ENCODE measurements at places on chromosomes 6 and 20. TPM values are rescaled to one million over a fixed set of nuclear protein-coding genes. Genes with fewer than 3 reads are reported as not detected.

Gene GJA10
- total RNA-seq = not detected

Gene TMEM217
- total RNA-seq = 6.8 TPM

Gene CNR1
- not detected for total RNA-seq

Gene GPR6
- total RNA-seq = not detected

Gene TFB1M
- total RNA-seq = 30.2 TPM

Gene RAMACL
- total RNA-seq = 4.0 TPM

Gene ANGPT4
- not detected for total RNA-seq

Gene TRAPPC3L
- not detected for total RNA-seq

Gene DEFB124
- total RNA-seq = not detected

Gene CRISP2
- total RNA-seq = not detected

Gene ARMC12
- total RNA-seq = 0.90 TPM

Gene KHDC1L
- total RNA-seq = not detected

Gene SERPINB6
- total RNA-seq = 145 TPM

Gene HS3ST5
- total RNA-seq = not detected

Gene NRSN1
- total RNA-seq = not detected

Gene DZANK1
- total RNA-seq = 3.0 TPM

Gene PI16
- total RNA-seq = not detected
